Neural progenitor cell (in vitro differentiated cells): ENCODE measurements at places on chromosomes 16 and 17. TPM values are rescaled to one million over a fixed set of nuclear protein-coding genes. Genes with fewer than 3 reads are reported as not detected.

The KRT17 gene
- total RNA-seq, result not detected in 2 replicates

The TTLL6 gene
- 6.8 and 17.4 TPM in 2 replicates for total RNA-seq

The ACLY gene
- 221 and 273 TPM in 2 replicates for total RNA-seq

The CRYM gene
- 0.36 and 1.3 TPM in 2 replicates for total RNA-seq

The NR1D1 gene
- total RNA-seq, result 0.24 and 0.87 TPM in 2 replicates

The TNFRSF13B gene
- not detected in 2 replicates for total RNA-seq

The CTRB1 gene
- not detected in 2 replicates for total RNA-seq

The MYH2 gene
- total RNA-seq, result 0.19 and 0.37 TPM in 2 replicates

The SULT1A1 gene
- 2.3 and 4.2 TPM in 2 replicates for total RNA-seq

The PROCA1 gene
- 12.5 and 32.7 TPM in 2 replicates for total RNA-seq

The SOX15 gene
- 0.51 and 7.6 TPM in 2 replicates for total RNA-seq

The RHBDL1 gene
- 0.28 and 5.3 TPM in 2 replicates for total RNA-seq

The DHRS7B gene
- 21.6 and 29.9 TPM in 2 replicates for total RNA-seq

The MYH8 gene
- total RNA-seq, result not detected in 2 replicates

The UTS2R gene
- 0.46 TPM in 1 of 2 replicates, not detected in the other for total RNA-seq

- no peak overlapping the region for H3K27ac ChIP-seq
- no peaks in the 10 kb centered on the region for H3K27me3 ChIP-seq
- H3K4me1 ChIP-seq, result peaks cover 5% of the 10 kb centered on the region
- H3K36me3 ChIP-seq, result no peaks in the 10 kb centered on the region
These were observed 30.1 kb downstream of the CCL4 start for GRCh38 chr17:36133602-36134236.

DNA sequence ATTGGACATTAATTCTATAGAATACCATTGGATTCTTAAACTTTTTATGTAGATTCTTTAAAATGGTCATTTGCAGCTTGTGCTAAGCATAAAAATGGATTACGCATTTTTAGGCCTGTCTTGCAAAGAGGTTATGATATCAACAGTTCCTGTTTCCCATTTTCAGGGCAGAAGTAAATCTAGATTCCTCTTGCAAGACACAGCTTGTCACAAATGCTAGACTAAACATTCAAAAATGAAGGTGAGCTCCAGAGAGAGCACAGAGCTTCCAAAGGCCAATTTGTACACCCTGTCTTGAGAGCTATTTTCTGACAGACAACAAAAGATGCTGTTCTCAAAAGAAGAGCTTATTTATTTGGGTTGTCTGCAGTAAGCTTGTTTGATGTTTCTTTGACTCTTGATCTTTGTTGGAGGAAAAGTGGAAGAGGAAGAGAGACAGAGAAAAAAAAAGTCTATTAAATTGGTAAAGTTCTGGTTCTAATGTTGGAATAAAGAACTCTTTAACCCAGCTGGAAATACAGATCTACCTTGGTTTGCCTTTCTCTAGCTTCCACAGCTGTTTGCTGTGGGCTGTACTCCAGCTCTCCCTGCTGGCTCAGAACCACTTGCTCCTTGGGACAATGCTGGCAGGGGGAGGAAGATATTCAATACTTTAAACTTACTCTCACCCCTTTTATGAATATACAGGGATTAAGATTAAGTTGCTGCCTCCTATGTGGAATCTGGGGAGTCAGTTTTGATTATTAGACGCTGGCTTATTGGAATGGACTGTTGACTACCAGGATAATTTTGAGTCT lies 651.8 kb downstream of the CDH11 start:
- H3K4me1 ChIP-seq, result peaks cover 4% of the 10 kb centered on the region
- no peak overlapping the region for H3K4me3 ChIP-seq
- H3K27ac ChIP-seq, result no peak overlapping the region
- H3K27me3 ChIP-seq, result no peaks in the 10 kb centered on the region
- H3K36me3 ChIP-seq, result no peaks in the 10 kb centered on the region
- peak; percentile 19 for DNase-seq

- no peaks in the 10 kb centered on the region for H3K4me1 ChIP-seq
- peak; percentile 49 for DNase-seq
- H3K36me3 ChIP-seq, result peaks cover 4% of the 10 kb centered on the region
- H3K27me3 ChIP-seq, result no peaks in the 10 kb centered on the region
- no peak overlapping the region for H3K27ac ChIP-seq
These were observed 530 bp downstream of the NAA60 start for GRCh38 chr16:3444032-3444388.

- no peak overlapping the region for H3K27ac ChIP-seq
- no peaks in the 10 kb centered on the region for H3K27me3 ChIP-seq
- no peak overlapping the region for H3K4me3 ChIP-seq
- H3K4me1 ChIP-seq, result no peaks in the 10 kb centered on the region
- DNase-seq, result no peak
These were observed 1199.3 kb downstream of the CDH11 start for GRCh38 chr16:63922560-63922959.

GRCh38 chr17:72124438-72124775 lies 3.6 kb downstream of the SOX9 start:
- no peak overlapping the region for H3K27ac ChIP-seq
- no peak overlapping the region for H3K4me3 ChIP-seq
- peaks cover 11% of the 10 kb centered on the region for H3K27me3 ChIP-seq
- peaks cover 51% of the 10 kb centered on the region for H3K4me1 ChIP-seq
- no peak for DNase-seq

- H3K4me3 ChIP-seq, result no peak overlapping the region
- no peak overlapping the region for H3K27ac ChIP-seq
- H3K4me1 ChIP-seq, result no peaks in the 10 kb centered on the region
- peaks cover 7% of the 10 kb centered on the region for H3K36me3 ChIP-seq
- DNase-seq, result no peak
These were observed 26.8 kb upstream of the SLC5A10 start for GRCh38 chr17:18925187-18925586.

DNA sequence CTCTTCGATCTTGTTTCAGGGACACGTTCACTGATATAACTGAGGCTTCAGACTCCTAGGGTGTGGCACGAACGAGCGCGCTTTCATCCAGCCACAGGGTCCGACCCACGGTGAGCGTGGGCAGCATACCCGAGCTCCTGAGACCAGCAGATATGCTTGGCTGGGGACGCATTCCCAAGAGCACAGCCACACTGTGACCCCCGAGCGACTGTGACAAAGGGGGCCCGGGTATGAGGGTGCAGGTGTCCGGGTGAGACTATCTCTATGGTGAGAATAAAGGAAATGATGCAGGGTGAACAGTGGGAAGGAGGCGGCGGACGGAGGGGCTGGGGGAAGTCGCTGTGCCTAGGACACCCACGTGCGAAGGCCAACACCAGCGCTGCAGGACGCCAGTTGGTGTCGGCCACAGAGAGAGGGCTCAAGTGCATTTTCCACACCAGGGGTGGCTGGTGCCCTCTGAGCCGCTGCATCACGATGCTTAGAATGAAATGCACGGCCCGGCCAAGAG lies 17.6 kb downstream of the RPH3AL start:
- H3K27ac ChIP-seq, result no peak overlapping the region
- peaks cover 24% of the 10 kb centered on the region for H3K4me1 ChIP-seq
- H3K36me3 ChIP-seq, result no peaks in the 10 kb centered on the region
- H3K27me3 ChIP-seq, result peaks cover 13% of the 10 kb centered on the region
- DNase-seq, result no peak

DNA sequence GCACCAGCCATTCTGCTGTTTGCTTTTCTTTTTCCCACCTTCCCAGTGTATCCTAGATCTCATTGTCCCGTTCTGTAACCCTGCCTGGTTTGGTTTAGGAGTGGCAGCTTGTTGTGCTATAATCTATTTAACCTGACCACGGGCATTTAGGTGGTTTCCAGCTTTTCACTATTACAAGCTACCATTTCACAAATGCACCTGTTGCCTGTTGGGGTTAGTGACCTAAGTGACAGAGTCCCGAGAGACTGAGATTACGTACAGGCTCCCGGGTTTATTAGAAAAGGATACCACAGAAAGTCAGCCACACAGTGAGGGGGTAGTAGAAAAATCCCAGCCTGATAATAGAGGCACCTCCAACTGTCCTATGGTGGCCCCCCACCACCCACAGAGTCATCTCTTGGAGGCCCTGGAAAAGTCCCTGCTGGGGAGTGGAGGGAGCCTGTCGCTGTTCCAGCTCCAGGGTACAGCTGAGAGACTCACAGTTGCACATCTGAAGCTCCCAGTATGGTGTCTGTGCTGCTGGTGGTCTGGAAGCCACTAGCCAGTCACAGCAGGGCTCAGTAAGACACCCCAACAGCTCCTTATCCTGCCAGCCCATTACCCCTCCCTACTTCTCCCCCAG lies 21.2 kb downstream of the CLEC16A start:
- H3K4me3 ChIP-seq, result no peak overlapping the region
- no peaks in the 10 kb centered on the region for H3K4me1 ChIP-seq
- no peak for DNase-seq
- H3K27ac ChIP-seq, result no peak overlapping the region
- no peaks in the 10 kb centered on the region for H3K36me3 ChIP-seq
- H3K27me3 ChIP-seq, result no peaks in the 10 kb centered on the region

DNA sequence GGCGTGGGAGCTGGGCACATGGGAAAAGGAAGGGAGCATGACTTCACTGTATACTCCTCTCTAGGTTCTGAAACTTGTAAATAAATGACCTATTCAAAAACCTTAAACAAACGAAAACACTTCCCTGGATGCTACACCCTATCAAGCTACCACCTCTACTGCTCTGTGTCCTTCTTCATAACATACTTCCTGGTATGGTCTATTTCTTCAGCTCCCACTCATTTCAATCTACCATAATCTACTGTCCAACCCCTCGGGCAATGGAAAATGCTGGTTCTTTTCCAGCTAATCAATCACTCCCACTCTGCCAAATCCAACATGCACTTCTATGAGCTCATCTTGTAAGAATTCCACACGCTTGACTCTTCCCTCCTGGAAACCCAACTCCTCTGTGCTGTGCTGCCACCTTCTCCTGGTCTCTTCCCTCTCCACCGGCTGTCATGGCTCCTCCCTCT lies 42.4 kb downstream of the AMFR start:
- H3K4me1 ChIP-seq, result no peaks in the 10 kb centered on the region
- peaks cover 21% of the 10 kb centered on the region for H3K36me3 ChIP-seq
- DNase-seq, result no peak
- H3K4me3 ChIP-seq, result no peak overlapping the region
- no peak overlapping the region for H3K27ac ChIP-seq

- H3K4me1 ChIP-seq, result peaks cover 3% of the 10 kb centered on the region
- no peak overlapping the region for H3K27ac ChIP-seq
- no peaks in the 10 kb centered on the region for H3K27me3 ChIP-seq
- no peaks in the 10 kb centered on the region for H3K36me3 ChIP-seq
- H3K4me3 ChIP-seq, result no peak overlapping the region
These were observed 399.7 kb downstream of the CPPED1 start for GRCh38 chr16:12403746-12404658.

DNA sequence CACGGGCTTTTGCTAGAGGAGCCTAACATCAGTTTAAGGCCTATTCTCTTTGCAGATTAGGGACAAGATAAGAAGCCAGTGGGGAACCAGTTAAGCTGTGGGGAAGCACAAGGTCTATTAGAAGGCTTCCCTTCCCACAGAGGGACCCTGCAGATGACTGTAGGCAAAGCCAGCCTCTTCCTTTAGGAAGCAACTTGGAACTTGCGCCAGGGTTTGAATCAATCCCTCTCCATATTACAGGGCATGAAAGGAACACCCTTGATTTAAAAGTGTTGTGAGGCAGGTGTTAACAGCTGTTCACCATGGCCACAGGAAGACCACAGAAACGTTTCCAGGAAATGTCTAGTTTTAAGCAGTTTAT lies 77.3 kb downstream of the RPTOR start:
- DNase-seq, result peak; percentile 40
- H3K27me3 ChIP-seq, result peaks cover 14% of the 10 kb centered on the region
- no peaks in the 10 kb centered on the region for H3K36me3 ChIP-seq
- H3K4me1 ChIP-seq, result peaks cover 11% of the 10 kb centered on the region

- H3K4me1 ChIP-seq, result peaks cover 37% of the 10 kb centered on the region
- H3K27me3 ChIP-seq, result no peaks in the 10 kb centered on the region
- no peaks in the 10 kb centered on the region for H3K36me3 ChIP-seq
- no peak for DNase-seq
These were observed 10.5 kb downstream of the SREBF1 start for GRCh38 chr17:17826342-17826713.

DNA sequence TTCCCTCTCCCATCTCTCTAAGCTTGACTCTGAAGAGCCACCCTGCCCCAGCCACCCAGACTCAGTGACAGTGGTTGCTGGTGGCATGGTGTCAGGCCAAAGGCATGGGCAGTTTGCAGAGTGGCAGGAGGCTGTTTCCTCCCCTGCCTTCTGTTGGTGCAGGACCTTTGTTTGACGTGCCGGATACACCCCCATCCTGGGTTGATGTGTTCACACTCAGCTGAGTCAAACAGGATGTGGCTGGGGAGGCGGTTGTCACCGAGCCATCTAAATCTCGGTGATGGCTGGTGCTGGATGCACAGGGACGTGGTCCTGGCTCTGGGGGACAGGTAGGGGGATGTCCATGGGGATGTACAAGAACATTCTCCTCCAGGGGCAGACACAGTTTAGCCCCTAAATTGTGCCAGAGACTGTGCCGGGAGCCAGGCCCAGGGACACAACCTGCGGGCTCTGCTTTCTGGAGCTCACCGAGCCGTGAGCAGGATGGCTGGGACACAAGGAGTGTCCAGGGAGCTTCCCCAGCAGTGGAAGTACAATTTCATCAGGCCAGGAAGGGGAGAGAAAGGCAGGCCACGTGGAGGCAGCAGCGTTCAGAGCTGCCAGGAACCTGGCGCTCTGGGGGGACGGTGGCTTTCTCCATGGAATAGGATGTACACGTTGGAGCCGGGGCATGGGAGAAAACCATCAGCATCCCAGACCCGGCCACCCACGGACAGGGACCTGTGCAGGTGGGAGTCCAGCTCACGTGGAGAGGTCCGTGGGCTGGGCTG lies 264.2 kb downstream of the SEC14L1 start:
- no peaks in the 10 kb centered on the region for H3K27me3 ChIP-seq
- peaks cover 24% of the 10 kb centered on the region for H3K4me1 ChIP-seq
- DNase-seq, result no peak
- H3K4me3 ChIP-seq, result no peak overlapping the region
- H3K36me3 ChIP-seq, result no peaks in the 10 kb centered on the region

GRCh38 chr17:49989518-49989880 lies 5.5 kb downstream of the DLX3 start:
- no peaks in the 10 kb centered on the region for H3K36me3 ChIP-seq
- H3K4me3 ChIP-seq, result no peak overlapping the region
- H3K27ac ChIP-seq, result no peak overlapping the region
- H3K27me3 ChIP-seq, result peaks cover 88% of the 10 kb centered on the region
- H3K4me1 ChIP-seq, result peaks cover 22% of the 10 kb centered on the region
- DNase-seq, result peak; percentile 2

- H3K4me3 ChIP-seq, result no peak overlapping the region
- H3K27ac ChIP-seq, result no peak overlapping the region
- H3K36me3 ChIP-seq, result no peaks in the 10 kb centered on the region
- DNase-seq, result no peak
These were observed 10.7 kb downstream of the GUCY2D start for GRCh38 chr17:8012996-8013640.

GRCh38 chr16:17544785-17545184 lies 74.0 kb upstream of the XYLT1 start:
- no peak overlapping the region for H3K4me3 ChIP-seq
- H3K27me3 ChIP-seq, result no peaks in the 10 kb centered on the region
- no peaks in the 10 kb centered on the region for H3K36me3 ChIP-seq
- no peaks in the 10 kb centered on the region for H3K4me1 ChIP-seq
- DNase-seq, result peak; percentile 47
- H3K27ac ChIP-seq, result no peak overlapping the region

GRCh38 chr17:30821871-30822723 lies 2.4 kb downstream of the CRLF3 start:
- H3K27me3 ChIP-seq, result no peaks in the 10 kb centered on the region
- no peak for DNase-seq
- H3K36me3 ChIP-seq, result no peaks in the 10 kb centered on the region
- peaks cover 23% of the 10 kb centered on the region for H3K4me1 ChIP-seq
- no peak overlapping the region for H3K27ac ChIP-seq
- H3K4me3 ChIP-seq, result no peak overlapping the region

- no peaks in the 10 kb centered on the region for H3K4me1 ChIP-seq
- no peak for DNase-seq
- H3K27ac ChIP-seq, result no peak overlapping the region
- H3K36me3 ChIP-seq, result peaks cover 2% of the 10 kb centered on the region
- H3K27me3 ChIP-seq, result no peaks in the 10 kb centered on the region
- H3K4me3 ChIP-seq, result no peak overlapping the region
These were observed 9.1 kb upstream of the PSMC3IP start for GRCh38 chr17:42586514-42587230.
